ENCODE measurements at places on chromosomes 4 and X.

DNA sequence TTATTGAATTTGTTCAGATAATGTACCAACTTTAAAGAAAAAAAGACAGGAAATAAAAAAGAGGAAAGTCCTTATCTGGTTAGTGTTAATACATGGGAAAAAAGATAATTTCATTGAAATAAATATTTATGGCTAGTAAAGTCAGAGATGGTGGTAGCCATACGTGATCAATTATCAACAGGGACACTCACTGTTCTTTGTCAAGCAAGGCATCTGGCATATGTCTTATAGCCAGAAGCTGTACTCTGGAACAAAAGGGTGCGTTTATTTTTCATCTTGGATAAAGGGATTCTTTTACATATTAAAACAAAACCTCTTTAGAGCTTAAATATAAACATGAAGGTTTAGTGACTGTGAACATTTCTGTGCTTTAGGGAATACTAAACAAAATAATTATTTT is 26.7 kb downstream of the HDX start:
- no peak for DNase-seq

DNA sequence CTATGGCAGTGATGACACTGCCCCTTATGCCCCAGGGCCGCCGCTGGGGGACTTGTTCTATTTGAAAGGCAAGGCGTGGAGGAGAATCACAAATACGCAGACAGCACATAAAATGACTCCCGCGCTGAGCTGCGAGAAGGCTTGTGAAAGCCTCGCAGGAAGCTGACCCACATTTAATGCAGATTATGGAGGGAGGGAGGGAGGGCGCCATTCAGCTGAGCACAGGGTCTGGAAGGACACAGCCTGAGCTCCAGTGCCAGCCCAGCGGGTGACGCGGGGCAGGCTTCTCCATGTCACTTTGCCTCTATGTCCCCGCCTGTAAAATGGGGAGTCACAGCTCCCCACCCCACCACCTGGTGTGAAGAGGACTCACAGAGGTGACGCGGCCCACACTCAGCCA is 14.3 kb downstream of the ABLIM2 start:
- no peak for DNase-seq

GRCh38 chr4:56424697-56425514 is 10.5 kb downstream of the PPAT start:
- DNase-seq = peak; percentile 39

DNA sequence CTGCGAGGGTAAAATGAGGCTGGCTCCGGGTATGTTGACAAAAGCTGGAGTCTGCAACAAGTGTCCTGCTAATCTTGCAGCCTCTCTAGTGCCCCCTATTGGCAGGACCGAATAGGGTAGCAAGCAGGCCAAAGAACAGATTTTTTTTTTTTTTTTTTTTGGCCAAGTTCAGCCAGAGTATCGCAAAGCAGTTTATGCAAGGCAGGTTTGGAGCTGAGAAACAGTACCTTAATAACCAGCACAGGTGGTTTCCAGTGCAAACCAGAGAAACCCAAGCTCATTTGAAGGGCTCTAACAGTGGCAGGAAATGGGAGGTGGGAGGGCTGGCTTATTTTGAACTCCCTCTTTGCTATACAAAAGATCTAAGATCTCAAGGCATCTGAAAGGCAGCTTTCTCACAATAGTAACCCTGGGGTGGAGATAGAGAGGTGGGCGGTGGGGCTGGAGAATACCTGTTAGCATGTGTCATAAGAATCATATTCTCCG is 38.2 kb upstream of the OCIAD2 start:
- DNase-seq = peak; percentile 57

GRCh38 chr4:182835006-182835740 is 82.0 kb downstream of the DCTD start:
- no peak for DNase-seq

Data from stimulated activated CD4-positive, alpha-beta T cell treated with anti-CD3 and anti-CD28 coated beads, Interleukin-2, amount 100 ng/mL, for 24 hours (primary cell).